ENCODE measurements at places on chromosomes 1 and 21.

DNA sequence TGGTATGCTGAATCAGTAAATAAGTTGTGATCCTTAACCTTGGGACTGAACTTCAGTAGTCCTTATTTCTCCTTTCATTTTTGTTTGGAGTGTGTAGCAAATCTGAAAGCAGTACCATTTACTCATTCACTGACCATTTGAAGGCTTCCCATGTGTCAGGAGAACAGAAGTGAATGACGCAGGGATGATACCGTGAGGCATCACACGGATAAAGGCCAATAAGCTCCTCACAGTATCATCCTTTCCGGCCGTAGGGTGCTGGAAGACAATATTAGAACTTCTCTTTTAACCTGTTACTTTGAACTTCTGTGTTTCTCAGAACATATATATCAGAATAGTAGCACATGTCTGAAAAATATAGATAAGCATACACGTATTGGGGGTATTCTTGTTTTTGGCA, 21.3 kb downstream of the BACH1 start:
- no peak for DNase-seq

DNA sequence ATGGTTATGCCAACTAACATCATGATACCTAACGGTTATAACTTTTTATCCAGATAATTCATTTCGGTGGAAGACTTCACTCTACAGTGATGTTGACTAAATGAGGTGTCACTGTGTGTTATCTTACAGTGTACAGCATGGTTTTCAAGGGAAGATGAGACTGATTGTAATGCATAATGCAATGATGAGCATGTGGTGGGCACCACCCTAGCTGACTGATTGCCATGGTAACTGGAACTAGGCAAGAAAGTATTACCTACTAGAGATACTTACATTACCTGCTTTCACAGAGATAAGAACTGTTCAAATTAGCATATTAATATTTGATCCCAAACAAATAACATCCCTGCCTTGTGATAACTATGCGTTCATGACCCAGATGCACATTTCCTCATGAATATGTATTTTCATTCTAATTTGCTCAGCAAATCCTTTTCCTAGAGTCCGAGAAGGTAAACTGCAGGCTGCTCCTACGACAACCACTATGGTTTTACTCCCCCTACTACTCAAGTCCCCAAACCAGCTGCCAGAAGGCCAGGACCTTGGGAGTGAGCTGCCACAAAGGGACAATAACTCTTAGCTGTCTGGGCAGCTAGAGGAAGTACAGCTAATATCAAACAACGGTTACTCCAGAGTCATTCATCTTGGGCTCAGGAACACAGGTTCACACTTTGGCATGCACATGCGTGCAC, 29.2 kb downstream of the TRABD2B start:
- DNase-seq = no peak

GRCh38 chr1:154778275-154778674, 91.8 kb downstream of the KCNN3 start:
- no peak for DNase-seq

DNA sequence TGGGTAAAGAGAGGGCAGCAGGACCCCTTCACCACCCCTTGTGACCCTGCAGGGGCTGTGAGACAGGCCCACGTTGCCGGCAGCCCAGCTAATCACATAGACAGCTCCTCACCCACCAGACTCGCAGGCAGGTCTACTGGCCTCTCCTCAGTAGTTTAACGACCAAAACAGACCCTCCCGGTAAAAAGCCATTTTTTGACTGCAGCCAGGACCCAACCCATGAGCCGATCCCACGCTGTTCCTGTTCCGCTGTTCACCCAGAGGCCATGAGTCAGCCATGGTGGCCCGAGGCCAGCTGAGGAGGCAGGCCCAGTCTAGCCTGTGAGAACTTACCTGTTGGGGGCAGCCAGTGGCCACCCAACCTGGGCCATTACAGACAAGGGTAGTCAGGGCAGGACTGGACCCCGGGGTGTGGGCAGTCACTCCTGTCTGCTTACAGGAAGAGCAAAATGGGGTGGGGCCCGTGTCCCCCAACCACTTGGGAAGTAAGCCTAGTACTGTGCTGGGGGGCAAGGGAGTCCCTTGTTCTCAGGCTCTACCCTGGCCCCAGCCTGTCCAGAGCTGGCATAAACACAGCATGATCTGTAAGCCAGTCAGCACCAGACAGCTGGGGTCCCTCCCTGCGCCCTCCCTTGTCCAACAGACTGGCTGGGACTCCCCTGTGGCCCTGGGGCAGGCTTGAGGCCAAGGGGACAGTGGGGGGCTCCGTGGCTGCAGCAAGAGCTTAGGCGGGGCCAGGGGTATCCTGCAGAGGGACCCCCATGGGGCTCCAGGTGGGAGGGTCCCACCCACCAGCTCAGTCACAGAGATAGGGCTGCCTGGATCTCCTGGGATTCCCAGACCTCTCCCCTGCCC, 61.9 kb downstream of the WNT9A start:
- DNase-seq = no peak

DNA sequence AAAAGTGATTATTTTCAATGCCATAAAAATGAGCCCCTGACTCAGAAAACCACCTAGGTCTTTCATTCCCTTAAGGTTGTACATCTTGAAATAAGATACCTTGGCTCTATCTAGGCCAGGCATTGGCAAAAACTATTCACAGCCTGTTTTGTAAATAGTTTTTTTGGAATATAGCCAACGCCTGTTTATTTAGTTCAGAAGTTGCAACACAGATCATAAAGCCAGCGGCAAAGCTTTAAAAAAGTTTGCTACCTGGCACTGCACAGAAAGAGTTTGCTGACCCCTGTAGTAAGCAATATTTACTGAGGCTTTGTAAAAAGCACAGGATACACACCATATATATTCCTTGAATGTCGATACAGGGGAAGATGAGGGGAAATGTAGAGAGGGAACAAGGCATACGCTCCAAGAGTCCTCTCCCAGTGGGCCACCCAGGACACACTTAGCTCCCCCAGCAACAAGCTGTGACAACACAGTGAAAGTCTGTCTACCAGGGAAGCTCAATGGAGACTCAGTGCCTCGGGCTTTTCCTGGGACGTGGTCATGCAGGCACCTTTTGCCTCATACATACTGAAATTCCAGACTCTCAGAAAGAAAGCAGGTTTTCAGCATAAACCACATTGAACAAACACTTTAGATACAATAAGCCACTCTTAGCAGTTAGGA, 20.5 kb downstream of the TARBP1 start:
- no peak for DNase-seq

DNA sequence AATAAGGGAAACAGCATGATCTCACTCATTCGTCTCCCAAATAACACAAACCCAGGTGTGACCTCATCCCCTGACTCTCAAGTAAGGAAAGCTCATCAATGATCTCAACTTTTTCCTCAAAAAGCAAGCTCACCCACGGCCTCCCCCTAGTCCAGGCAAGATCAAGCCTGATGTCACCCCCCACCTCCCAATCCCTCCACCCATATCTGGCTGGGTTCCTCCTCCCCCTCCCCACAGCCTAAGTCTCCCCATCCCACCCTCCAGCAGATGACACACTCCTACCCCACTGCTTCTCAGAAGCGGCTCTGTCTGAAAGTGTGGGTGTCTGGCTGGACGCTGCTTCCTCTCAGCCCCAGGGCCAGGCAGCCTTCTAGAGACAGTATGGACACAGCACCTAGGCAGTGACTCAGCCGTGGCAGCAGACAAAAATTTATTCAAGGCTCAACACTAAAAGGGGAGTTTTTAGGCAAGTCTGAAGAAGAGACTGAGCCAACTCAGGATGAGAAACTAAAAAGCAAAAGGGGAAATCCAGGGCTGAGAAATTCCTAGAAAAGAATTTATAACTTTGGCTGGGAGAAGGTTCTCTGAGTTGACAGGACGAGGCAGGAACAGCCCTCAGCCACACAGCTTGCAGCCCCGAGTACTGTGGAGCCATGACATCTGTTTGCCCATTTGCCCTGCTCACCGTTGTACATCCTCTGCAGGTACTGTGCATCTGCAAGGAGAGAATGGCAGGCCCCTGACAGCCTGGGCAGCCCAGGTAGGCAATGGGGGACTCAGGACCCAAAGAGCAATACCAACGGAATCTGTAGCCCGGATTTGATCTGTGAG, 81.6 kb upstream of the LRRC8D start:
- DNase-seq = peak; percentile 24

GRCh38 chr1:245153081-245153551, 1.7 kb upstream of the KIF26B start:
- DNase-seq = peak; percentile 63

DNA sequence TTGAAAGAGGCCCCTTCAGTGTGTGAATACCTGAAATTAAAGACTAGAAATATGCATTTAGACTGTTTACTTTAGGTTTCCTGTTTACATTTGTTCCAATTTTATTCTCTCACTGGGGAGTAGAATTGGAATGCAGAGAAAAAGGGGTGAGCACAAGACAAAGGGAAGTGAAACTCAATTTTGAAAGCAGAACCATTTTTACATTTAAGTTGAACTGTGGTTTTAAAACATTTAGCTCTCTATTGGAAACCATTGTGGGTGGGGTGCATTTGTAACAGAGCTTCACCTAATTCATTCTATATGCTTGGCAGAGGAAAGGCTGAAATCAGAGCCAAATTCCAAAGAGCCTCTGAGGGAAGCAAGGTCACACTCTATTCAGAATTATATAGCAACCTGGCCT, 235.3 kb upstream of the C1orf105 start:
- DNase-seq = no peak

DNA sequence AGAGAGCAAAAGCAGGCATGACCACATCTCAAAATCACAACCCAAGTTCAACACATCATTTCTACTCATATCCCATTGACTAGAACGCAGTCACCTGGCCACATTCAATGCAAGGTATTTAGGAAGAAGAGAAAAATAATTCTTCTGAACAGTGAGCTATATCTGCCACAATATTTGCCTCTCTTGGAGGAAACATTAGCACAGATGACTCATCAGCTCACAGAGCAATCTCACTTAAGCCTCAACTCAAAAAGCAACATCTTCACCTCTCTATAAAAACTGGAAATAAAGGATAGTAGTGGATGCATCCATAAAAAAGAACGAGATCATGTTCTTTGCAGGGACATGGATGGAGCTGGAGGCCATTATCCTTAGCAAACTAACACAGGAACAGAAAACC, 143.9 kb upstream of the FMN2 start:
- no peak for DNase-seq
